ENCODE measurements at places on chromosomes 7 and 10.

DNA sequence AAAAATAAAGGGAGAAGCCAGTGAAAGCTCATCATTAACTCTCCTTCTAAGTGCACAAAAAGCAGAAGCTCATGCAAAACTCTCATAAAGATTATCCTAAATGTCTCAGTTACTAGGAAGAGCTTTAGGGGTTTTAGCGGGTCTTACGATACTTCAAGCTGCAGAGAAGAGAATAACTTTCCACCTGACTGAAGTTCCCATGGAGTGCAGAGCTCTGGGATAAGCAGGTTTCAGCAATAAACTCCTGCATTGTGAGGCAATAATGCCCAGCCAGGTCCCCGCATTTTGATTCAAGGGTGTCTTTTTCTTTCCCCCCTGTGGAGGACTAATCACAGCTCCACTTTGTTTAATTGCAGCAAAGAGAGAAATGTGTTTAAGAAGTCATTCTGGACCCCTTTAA is 241.9 kb upstream of the SP8 start:
- no peak overlapping the region for H3K4me3 ChIP-seq
- H3K4me1 ChIP-seq = no peaks in the 10 kb centered on the region
- H3K27ac ChIP-seq = no peak overlapping the region
- peaks cover under 1% of the 10 kb centered on the region for H3K36me3 ChIP-seq
- peaks cover 1% of the 10 kb centered on the region for H3K27me3 ChIP-seq

GRCh38 chr10:59708816-59709394 is 745 bp downstream of the SLC16A9 start:
- peaks cover 84% of the 10 kb centered on the region for H3K27me3 ChIP-seq
- DNase-seq = no peak
- no peak overlapping the region for H3K27ac ChIP-seq
- no peaks in the 10 kb centered on the region for H3K36me3 ChIP-seq

- no peak for DNase-seq
- H3K4me3 ChIP-seq = no peak overlapping the region
- no peaks in the 10 kb centered on the region for H3K4me1 ChIP-seq
- H3K27me3 ChIP-seq = no peaks in the 10 kb centered on the region
Measured at GRCh38 chr10:35979116-35979515, 337.0 kb upstream of the FZD8 start.

- no peak for DNase-seq
- no peaks in the 10 kb centered on the region for H3K27me3 ChIP-seq
Measured at GRCh38 chr7:120043250-120043649, 229.7 kb upstream of the KCND2 start.

DNA sequence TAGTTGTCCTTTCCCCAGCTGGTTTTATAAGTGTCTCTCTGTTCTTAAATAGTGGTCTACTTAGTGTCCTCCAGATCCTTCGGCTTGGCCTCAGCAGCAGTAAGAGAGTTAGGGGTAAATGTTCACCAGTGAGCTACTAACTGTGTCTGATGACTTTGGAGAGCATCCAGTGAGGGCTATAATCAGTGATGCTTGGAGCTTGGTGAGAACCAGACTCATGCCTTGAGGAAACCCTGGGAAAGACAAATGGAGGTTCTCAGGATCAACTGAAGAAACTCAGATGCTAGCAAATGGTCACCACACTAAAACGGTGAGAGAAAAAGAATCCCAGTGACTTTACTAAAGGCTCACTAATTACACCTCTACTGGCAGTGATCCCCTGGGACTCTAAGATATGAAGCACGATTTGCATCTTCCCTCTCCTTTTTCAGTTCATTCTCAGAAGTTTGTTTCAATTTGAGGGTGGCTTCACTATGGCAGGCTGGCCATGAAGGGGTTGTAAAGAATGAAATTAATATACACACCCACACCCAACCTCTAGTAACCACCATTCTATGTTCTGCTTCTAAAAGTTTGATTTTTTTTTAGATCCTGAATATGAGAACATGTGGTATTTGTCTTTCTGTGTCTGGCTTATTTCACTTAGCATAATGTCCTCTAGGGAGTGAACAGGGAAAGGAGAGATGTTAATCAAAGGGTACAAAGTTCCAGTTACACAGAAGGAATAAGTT is 177.9 kb downstream of the PDE1C start:
- no peak for DNase-seq
- no peaks in the 10 kb centered on the region for H3K4me1 ChIP-seq
- no peak overlapping the region for H3K4me3 ChIP-seq
- H3K27me3 ChIP-seq = no peaks in the 10 kb centered on the region
- H3K36me3 ChIP-seq = no peaks in the 10 kb centered on the region

DNA sequence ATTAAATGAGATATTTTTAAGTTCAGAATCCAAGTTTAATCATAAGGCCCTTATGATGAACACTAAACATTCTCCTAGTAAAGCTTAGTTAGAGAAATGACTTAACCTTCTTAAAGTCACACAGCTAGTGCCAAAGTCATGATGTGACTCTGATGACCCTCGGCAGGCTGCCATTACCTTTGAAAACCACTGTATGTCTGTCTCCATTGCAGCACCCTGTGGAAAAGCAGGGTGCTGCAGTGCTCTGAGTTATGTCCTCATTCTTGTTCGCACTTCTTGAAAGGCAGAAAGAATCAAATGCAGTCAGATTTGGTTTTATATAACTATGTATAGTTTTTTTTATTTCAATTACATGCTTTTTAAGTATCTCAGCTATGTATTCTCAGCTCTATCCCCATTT is 105.0 kb downstream of the PHTF2 start:
- H3K27ac ChIP-seq = no peak overlapping the region
- H3K27me3 ChIP-seq = no peaks in the 10 kb centered on the region
- H3K36me3 ChIP-seq = peaks cover 9% of the 10 kb centered on the region
- peaks cover 6% of the 10 kb centered on the region for H3K4me1 ChIP-seq

DNA sequence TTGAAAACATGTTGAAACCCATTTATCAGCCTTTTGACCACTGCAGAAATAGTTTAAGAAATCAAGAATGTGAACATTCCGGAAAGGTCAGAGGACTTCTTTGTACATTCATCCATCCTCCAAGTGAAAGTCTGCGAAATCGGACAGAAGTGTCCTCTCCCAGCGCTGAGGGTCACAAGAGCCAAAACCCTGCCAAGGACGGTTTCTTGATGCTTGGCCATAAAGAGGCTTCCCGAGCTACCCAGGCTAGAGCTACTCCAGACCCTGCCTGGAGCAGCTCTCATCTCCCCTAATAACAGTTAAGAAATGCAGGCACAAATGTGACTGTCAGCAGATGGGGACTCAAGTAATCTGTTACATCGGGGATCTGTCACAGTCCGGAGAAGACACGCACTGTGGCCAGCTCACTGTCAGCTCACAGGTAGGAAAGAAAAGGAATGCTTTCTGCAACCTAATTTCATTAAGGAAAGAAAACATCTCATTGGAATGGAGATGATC is 4.5 kb upstream of the CYTH3 start:
- H3K36me3 ChIP-seq = peaks cover 2% of the 10 kb centered on the region
- H3K4me1 ChIP-seq = peaks cover 7% of the 10 kb centered on the region
- no peak overlapping the region for H3K27ac ChIP-seq
- H3K27me3 ChIP-seq = no peaks in the 10 kb centered on the region
- DNase-seq = no peak

DNA sequence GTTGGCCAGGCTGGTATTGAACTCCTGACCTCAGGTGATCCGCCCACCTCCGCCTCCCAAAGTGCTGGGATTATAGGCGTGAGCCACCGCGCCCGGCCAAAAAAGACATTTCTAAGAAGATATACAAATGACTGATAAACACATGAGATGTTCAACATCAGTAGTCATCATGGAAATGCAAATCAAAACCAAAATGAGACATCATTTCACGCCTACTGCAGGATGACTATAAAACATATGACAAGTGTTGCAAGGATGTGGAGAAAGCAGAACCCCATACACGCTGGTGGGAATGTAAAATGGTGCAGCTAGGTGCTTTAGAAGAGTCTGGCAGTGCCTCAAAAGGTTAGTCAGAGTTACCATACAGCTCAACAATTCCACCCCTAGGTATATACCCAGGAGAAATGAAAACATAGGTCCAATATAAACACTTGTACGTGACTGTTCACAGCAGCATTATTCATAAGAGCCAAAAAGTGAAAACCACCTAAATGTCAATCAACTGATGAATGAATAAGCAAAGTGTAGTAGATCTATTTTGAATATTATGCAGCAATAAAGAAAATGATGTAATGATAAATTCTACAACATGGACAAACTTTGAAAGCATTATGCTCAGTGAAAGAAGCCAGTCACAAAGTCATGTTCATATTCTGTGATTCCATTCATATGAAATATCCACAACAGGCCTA is 24.5 kb downstream of the TMEM209 start:
- peaks cover 45% of the 10 kb centered on the region for H3K36me3 ChIP-seq
- H3K27ac ChIP-seq = peak overlapping the region; percentile 74
- no peak for DNase-seq
- peaks cover 6% of the 10 kb centered on the region for H3K4me1 ChIP-seq

- H3K4me3 ChIP-seq = no peak overlapping the region
- H3K36me3 ChIP-seq = peaks cover 1% of the 10 kb centered on the region
- DNase-seq = no peak
- H3K27me3 ChIP-seq = no peaks in the 10 kb centered on the region
- H3K4me1 ChIP-seq = no peaks in the 10 kb centered on the region
Measured at GRCh38 chr7:90560730-90561129, 35.4 kb upstream of the CDK14 start.

DNA sequence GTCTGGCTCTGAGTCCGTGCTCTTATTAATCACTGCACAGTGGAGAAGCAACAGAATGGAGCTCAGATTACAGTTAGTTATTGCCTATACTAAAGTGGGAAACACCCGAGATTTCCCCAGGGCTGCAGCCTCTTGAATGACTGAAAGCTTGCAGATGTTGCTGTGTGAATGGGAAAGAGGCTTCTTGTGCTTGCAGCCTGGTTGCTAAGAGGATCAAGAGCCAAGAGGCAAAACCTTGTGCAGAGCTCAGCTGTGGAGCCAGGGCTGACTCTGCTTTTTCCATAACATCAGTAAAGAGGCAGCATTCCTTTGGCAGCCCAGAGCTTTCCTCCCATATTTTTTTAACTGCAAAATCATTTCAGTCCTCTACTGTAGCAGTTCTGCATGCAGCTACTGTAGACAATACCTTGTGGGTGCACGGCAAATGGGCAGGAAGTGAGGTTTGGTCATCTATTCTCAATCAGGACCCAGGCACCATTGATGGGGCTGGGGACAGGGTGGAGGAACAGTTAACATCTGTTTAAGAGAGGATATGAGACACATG is 86.5 kb downstream of the RALA start:
- H3K4me1 ChIP-seq = no peaks in the 10 kb centered on the region
- no peak for DNase-seq
- no peak overlapping the region for H3K27ac ChIP-seq
- no peak overlapping the region for H3K4me3 ChIP-seq
- H3K36me3 ChIP-seq = peaks cover 13% of the 10 kb centered on the region
- no peaks in the 10 kb centered on the region for H3K27me3 ChIP-seq

GRCh38 chr7:44139311-44140010 is 1.7 kb downstream of the MYL7 start:
- H3K27me3 ChIP-seq = peaks cover 24% of the 10 kb centered on the region
- H3K4me1 ChIP-seq = no peaks in the 10 kb centered on the region
- H3K4me3 ChIP-seq = no peak overlapping the region

GRCh38 chr7:151138153-151138851 is 29.2 kb downstream of the GBX1 start:
- no peaks in the 10 kb centered on the region for H3K27me3 ChIP-seq
- DNase-seq = no peak
- H3K4me3 ChIP-seq = no peak overlapping the region
- no peaks in the 10 kb centered on the region for H3K4me1 ChIP-seq
- peaks cover 1% of the 10 kb centered on the region for H3K36me3 ChIP-seq

- H3K4me1 ChIP-seq = peaks cover 13% of the 10 kb centered on the region
- no peak overlapping the region for H3K4me3 ChIP-seq
- no peak overlapping the region for H3K27ac ChIP-seq
Measured at GRCh38 chr10:88104223-88104622, 240.8 kb downstream of the PTEN start.

GRCh38 chr7:54336800-54337199 is 205.4 kb upstream of the VSTM2A start:
- H3K4me1 ChIP-seq = no peaks in the 10 kb centered on the region
- no peaks in the 10 kb centered on the region for H3K27me3 ChIP-seq
- no peaks in the 10 kb centered on the region for H3K36me3 ChIP-seq

- H3K27ac ChIP-seq = no peak overlapping the region
- H3K4me3 ChIP-seq = no peak overlapping the region
Measured at GRCh38 chr7:108178398-108178797, 48.2 kb upstream of the LAMB4 start.

DNA sequence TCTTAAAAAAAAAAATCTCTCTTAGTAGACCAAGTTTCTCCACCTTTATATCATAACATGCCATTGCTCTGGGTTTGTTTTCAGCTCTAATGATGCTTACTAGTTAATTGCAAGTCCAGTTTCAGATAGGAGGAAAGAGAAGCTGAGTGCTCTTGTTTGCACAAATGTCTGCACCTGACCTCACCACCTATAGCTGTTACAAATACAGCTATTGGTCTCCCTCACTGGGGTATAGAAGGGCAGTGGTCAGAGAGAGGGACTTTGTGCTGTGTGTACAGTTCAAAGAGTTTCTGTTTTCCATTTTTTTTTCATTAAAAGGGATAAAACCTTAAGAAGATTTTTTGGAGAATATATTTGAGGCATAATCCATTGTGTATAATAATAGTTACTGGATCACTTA is 52.7 kb downstream of the TAS2R16 start:
- no peaks in the 10 kb centered on the region for H3K27me3 ChIP-seq
- H3K4me1 ChIP-seq = no peaks in the 10 kb centered on the region
- H3K36me3 ChIP-seq = peaks cover 2% of the 10 kb centered on the region
- DNase-seq = no peak
- no peak overlapping the region for H3K4me3 ChIP-seq

DNA sequence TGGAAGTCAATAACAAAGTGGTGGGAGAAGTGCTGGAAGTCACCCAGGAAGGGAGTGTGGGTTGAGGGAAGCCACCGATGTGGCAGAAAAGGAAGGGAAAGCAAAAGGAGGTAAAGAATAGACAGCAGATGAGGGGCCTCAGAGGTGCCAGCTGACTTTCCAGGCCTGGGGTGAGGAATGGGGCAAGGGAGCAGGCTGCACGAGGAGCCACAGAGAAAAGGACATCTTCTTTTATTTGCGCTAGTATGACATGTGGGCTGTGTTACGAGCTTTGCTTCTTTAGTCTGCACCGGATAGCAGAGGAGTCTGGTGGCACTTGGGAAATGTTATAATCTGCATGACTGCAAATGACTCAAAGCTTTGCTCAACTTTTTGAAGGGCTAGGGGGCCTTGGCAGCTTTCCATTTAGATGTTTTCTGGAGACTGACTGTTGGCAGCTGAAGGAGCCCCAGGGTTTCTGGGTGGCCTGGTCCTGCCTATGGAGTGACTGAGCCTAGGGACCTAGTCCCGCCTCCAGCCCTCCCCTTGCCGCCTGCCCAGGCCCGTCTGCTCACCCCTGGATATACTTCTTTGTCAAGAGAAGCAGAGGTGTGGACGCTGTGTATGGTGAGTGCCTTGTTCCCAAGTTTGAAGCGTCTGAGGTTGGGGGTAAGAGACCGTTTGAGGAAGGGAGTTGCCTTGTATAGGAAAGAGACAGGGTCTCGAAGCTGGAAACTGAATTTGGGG is 5.1 kb downstream of the PRXL2A start:
- DNase-seq = no peak
- H3K4me3 ChIP-seq = no peak overlapping the region
- no peaks in the 10 kb centered on the region for H3K4me1 ChIP-seq
- H3K36me3 ChIP-seq = peaks cover 2% of the 10 kb centered on the region
- H3K27ac ChIP-seq = no peak overlapping the region

- H3K36me3 ChIP-seq = no peaks in the 10 kb centered on the region
- no peak overlapping the region for H3K27ac ChIP-seq
- no peak for DNase-seq
- no peak overlapping the region for H3K4me3 ChIP-seq
- H3K4me1 ChIP-seq = no peaks in the 10 kb centered on the region
- peaks cover 24% of the 10 kb centered on the region for H3K27me3 ChIP-seq
Measured at GRCh38 chr10:80284522-80284921, 4.9 kb downstream of the MAT1A start.
